GM06990 (cell line): ENCODE measurements at places on chromosomes 12 and 14.

DNA sequence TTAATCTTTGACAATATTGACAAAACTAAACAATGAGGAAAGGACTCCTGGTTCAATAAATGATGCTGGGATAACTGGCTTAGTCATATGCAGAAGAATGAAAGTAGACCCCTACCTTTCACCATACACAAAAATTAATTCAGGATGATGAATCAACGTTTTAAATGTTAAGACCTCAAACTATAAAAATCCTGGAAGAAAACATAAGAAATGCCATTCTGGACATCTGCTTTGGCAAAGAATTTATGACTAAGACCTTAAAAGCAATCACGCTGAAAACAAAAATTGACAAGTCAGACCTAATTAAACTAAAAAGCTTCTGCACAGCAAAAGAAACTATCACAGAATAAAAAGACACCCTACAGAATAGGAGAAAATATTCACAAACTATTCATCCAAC is 97.4 kb downstream of the LMNTD1 start:
- no peak for DNase-seq

DNA sequence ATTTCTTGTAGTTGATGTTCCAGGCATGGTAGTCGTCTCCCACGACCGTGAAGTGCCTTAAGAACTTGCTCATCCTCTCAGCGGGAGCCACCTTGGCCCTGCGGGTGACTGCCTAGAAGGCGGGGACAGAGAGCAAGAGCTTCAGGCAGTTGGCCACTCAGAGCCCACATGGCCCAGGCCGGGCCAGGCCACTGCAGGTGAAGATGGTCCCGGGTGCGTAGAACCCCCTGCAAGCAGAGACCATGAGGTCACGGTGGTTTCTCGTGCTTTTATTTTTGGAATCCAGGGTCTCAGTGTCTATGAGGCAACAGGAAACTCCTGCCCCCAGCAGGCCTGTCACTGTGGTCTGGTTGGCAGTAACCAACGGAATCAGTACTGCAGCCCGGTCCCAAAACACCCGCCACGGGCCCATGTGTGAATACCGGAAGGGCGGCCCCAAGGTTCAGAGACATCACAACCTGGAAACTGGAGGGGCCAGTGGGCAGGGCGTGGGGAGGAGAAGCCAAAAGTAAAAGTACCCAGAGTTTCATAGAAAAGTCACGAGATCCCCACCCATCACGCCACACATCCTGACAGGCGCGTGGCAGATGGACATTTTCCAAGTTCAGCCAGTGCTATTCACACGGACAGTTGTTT is 27.5 kb downstream of the HVCN1 start:
- DNase-seq = peak; percentile 88

- DNase-seq = no peak
Observed at GRCh38 chr12:26204612-26205289, 9.4 kb downstream of the SSPN start.

GRCh38 chr12:97075161-97075933 is 168.3 kb downstream of the NEDD1 start:
- no peak for DNase-seq

- DNase-seq = no peak
Observed at GRCh38 chr14:60506985-60507829, 1.7 kb upstream of the SIX6 start.

GRCh38 chr12:76927170-76927784 is 48.5 kb upstream of the CSRP2 start:
- no peak for DNase-seq

DNA sequence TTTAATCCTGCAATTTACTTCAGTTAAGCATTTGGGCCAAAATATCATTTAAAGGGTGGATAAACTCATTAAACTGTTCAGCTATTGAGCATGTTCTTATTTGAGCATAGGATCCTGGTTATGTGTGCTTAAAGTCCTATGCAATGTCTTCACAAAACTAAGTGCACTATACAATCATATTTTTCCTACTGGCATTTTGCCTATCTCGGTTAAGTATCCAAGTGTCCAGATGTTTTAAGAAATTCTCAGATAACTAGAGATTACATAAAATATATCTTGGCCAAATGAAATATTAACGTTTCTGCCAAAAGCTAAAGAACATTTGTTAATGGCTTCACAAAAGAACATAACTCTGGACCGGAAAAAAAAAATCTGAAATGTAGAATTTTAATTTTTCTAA is 250.8 kb upstream of the LRFN5 start:
- no peak for DNase-seq

- DNase-seq = no peak
Observed at GRCh38 chr12:48824112-48824511, 5.8 kb downstream of the CACNB3 start.

- DNase-seq = peak; percentile 29
Observed at GRCh38 chr14:89164168-89165073, 252.6 kb downstream of the FOXN3 start.

GRCh38 chr12:79415746-79416435 is 274.9 kb downstream of the PAWR start:
- no peak for DNase-seq

GRCh38 chr14:29442696-29443095 is 485.0 kb downstream of the PRKD1 start:
- DNase-seq = no peak

DNA sequence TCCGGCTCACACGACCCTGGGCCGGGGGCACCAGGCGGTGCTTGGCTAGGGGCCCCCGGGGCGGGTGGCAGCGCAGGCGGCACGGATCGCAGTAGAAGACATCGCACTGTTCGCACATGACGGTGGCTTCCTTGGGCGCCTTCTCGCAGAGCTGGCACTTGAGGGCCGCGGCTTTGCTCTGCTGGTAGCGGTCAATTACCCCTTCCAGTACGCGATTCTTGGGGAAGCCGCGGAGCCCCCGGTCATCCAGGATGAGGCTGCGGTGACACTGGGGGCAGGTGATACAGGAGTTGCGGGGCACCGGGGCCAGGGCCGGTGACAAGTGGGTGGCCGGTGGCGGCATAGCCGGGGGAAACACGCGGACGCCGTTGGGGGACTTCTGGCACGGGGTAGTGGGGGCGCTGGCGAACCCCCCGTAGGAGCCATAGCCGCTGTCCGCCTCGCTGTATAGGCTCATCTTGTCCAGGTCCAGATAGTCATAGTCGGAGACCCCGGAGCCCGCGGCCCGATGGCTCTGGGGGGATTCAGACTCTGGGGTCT is 553 bp downstream of the TRIM9 start:
- DNase-seq = no peak

DNA sequence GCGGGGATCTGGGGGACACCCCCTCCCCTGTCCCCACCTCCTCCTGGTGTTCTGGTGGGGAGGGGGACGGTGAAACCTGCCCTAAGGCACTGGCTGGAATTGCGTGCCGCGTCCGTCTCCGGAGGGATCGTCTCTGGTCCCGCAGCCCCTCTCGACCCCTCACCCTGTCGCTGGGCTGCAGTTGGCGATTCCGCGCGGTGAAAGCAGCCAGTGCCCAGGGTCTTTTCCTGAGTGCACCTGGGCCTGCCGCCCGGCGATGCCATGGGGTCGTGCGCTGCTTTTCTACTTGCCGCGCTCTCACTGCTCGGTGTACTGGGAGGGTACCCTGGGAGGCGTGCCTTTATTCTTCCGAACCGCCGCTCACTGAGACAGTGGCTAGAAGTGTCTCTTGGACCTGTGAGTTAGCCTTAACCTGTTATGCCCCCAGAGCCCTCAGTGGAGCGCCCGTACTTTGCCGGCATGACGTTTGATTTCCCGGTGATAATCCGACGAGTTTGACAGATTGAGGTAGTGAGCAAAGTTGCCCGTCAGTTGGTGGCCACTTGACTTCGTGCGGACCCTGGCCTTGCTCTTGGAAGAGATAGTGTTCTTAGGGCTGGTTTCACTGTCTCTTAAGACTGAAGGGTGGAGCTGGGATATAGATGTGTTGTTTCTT is 788 bp downstream of the SFSWAP start:
- DNase-seq = no peak

DNA sequence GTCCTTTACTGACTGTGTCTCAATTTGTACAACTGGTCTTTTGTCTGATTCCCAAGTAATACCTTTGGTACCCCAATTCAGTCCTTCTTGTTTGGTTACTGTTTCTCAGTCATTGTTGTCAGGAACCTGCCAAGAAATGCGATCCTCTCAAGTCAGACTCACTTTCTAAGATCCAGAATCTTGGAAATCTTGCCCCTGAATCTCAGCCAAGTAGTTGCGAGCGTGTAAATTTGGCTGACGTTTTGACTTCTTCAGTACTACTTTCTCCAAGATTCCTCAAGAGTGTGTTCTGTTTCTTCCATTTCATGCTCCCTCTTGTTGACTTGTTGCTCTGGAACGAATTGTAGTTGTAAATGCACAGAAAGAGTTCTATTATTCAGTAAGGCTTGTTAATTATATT is 114.0 kb downstream of the MSRB3 start:
- no peak for DNase-seq

DNA sequence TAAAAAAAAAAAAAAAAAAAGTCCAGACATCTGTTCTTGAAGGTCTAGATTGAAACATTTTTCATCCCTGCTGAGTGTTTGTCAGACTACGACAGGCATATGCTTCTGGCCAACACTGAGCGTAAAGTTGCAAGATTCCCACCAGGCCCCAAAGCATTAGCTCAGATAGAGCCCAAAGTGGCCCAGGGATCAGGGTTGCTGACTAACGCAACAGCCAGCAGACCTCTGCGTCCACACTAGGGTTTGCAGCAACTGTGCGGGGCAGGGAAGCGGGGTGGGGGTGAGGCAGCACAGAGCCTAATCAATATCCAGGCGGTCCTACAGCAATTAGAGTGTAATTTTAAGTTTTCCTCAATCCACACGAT is 55.7 kb downstream of the SSH1 start:
- DNase-seq = no peak

GRCh38 chr12:132651444-132652100 is 33.0 kb downstream of the P2RX2 start:
- no peak for DNase-seq

DNA sequence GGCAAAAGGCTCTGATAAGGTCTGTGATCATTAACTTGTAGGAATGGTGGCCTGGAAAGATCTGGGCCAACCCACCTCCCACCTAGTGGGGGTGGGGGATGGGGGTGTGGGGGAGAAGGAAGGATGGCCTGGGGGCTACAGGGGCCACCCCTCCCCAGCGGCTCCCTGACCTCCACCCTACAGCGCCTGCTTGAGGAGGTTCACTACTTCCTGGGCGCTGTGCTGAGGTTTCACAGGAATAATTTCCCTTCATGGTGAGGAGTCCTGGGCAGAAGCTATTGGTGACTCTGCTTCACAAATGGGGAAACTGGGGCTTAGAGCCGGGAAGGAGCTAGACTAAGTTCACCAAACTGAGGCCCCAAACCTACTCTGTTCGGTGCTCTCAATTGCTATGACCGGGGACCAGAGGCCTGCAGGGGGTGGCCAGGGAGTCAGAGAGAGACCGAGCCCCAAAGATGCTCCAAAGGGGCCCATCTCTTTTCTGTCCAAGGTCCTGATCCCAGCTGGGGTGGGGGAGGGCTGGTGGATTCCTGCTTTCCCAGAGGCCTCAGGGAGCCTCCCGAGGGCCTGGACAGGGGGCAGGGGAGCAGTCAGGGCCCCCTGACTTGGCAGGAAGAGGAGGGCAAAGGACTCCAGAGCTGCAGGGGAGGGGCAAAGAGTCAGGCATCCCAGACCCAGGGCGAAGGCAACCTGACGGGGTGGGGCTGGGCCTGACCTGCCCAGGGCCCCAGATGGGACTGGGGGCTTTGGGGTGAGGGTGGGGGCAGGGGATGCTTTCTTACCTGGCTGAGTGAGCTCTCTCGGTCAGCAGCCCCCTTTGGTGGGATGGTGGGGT is 1.7 kb downstream of the HNF1A start:
- no peak for DNase-seq

DNA sequence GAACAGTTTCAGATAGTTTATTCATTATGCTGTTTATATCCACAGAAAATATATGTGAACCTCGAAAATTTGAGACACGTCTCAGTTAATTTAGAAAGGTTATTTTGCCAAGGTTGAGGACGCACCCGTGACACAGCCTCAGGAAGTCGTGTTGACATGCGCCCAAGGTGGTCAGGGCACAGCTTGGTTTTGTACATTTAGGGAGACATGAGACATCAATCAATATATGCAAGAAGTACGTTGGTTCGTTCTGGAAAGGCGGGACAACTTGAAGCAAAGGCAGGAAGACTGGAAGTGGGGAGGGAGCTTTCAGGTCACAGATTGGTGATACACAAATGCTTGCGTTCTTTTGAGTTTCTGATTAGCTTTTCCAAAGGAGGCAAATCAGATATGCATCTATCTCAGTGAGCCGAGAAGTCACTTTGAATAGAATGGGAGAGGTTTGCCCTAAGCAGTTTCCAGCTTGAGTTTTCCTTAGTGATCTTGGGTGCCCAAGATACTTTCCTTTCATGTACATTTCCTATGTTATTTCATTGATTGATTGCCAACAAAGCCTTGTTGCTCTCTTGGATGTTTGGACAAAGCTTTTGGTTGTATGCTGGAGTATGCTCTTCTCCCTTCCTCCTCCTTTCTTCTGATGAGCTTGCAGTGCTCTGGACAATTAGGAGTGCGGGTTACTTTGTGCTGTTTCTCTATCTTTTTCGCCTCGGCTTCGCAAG is 3.2 kb downstream of the SNAPC1 start:
- no peak for DNase-seq

- DNase-seq = no peak
Observed at GRCh38 chr14:80428671-80429070, 217.4 kb upstream of the DIO2 start.

DNA sequence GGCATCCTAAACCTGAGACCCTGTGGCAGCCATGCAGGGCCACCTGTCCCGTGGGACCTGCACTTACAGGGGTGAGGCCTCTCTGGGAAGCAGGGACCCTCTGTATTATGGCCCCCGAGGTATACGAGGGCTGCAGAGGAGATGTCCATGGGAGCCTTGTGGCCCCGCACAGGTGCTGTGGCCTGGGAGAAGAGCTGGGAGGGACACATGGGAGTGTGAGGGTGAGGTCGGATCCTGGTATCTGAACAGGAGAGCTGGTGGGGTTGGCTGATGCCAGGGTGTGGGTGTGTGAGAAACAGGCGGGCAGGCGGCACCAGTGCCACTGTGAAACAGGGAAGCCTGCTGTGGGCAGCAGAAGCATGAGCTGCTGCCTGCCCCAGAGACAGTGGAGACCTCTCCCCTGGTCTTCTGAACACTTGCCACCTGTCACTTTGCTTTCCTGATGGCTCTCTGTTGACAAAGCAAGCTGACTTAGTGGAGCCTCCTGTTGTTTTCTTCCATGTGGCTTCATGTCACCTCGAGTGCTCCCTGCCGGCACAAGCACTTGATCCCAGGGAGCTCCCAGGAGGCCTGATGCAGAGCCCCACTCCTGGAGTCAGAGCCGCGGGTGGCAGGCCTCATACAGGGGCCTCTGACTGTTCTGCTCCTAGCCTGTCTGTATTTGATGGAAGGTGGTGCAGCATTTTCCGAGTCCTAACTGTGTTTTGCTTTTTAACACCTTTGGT is 19.8 kb upstream of the AMN start:
- no peak for DNase-seq

DNA sequence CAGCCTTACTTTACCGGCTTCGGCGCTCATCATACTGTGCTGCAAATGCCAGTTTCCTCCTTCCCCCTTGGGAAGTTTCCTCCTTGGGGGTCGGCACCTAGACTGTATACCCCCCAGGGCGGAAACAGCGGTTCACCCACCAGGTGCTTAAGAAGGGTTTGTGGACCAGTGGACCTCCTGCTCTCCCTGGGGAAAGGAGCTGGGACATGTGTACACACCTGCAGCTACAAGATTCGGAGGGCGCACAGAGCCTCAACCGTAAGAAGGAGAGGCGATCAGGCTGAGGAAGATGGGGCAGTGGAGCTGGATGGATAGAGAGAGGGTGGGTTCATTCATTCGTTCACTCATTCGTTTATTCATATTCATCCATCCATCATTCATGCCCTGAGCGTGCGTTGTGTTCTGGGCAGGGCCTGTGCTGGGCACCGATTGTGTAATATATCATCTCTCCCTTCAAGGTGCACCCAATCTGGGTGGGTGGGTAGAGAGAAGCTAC is 717 bp upstream of the ZNF839 start:
- no peak for DNase-seq
